ENCODE measurements at places on chromosomes 7 and 10.

- DNase-seq: no peak
Measured at GRCh38 chr7:148790131-148790726, 91.5 kb downstream of the CUL1 start.

- DNase-seq: peak; percentile 75
Measured at GRCh38 chr7:151351027-151351426, 9.4 kb downstream of the NUB1 start.

- no peak for DNase-seq
Measured at GRCh38 chr7:32574626-32575025, 79.3 kb downstream of the AVL9 start.

DNA sequence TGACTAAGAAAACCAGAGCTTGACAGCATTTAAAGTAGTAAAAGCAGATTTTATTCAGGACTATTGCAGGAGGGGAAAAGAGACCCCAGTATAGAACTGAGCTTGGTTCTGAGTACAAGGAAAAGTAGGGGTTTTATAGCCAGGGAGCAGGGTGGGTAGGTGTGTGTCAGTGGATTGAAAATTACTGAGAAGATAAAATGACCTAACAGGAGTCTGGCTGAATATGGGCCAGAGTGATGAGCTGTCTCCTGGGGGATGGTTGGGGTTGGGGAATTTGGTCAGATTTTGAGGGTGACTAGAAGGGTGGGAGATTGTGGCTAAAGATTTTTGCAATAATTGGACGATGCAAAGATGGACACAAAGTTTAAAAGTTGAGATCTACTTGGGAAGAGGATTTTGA is 114.0 kb downstream of the ST7 start:
- DNase-seq: no peak
